ENCODE measurements at places on chromosomes 4 and X. TPM values are rescaled to one million over a fixed set of nuclear protein-coding genes. Genes with fewer than 3 reads are reported as not detected.

Gene MTNR1A
- not detected for total RNA-seq

Gene NRK
- 0.37 TPM for total RNA-seq

Gene CDKL2
- 2.5 TPM for total RNA-seq

Gene C4orf50
- not detected for total RNA-seq

Gene MSL3
- total RNA-seq: 22.2 TPM

Gene NXF3
- total RNA-seq: not detected

Gene USP46
- total RNA-seq: 26.9 TPM

Gene MAGEA11
- not detected for total RNA-seq

Gene GUCY1B1
- total RNA-seq: 4.4 TPM
